ENCODE measurements at places on chromosomes 2 and 18.

GRCh38 chr2:202426751-202427150 lies 50.6 kb downstream of the BMPR2 start:
- DNase-seq = no peak

- peak; percentile 11 for DNase-seq
Observed at GRCh38 chr2:138780446-138780880, 273 bp upstream of the NXPH2 start.

GRCh38 chr2:17804358-17804757 lies 11.9 kb upstream of the MSGN1 start:
- no peak for DNase-seq

DNA sequence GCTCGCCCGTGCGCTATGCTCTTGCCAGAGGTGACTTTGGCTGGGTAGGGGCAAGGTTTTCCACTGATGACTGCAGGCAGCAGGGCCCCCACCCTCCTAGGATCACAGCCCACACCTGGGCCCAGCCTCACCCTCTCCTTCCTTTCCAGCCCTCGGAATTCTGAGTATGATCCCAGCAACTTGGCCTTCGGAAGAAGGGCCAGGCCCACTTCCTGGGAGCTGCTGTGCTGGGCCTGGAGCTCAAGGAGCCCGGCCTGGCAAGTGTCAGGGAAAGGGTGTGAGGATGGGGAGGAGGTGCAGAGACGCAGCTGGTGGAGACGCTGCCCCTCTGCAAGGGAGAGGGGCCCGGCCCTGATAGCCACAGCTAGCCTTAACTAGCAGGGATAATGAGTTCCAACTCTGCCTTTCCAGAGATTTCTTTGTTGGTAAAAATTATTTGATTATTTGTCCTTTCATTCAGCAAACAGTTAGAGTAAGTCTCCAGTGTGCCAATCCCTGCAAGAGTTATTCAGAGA lies 1.7 kb upstream of the CNDP1 start:
- DNase-seq = no peak

DNA sequence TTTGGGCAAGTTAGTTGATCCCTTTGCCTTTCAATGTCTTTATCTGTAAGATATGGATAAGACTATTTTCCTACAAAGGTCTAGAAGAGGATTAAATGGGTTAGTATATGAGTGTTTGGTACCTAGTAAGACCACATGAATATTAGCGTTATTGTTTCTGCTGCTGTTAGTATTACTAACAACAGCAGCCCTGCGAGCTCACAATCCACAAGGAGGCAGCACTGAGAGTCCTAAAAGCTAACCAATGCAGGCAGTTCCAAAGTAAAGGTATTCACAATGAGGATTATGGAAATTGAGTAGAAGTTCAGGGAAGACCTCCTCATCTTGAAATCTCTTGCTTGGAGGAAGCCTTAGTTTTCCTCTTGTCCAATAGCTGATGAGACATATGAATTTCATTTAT lies 248.9 kb downstream of the TDRD15 start:
- DNase-seq = no peak

DNA sequence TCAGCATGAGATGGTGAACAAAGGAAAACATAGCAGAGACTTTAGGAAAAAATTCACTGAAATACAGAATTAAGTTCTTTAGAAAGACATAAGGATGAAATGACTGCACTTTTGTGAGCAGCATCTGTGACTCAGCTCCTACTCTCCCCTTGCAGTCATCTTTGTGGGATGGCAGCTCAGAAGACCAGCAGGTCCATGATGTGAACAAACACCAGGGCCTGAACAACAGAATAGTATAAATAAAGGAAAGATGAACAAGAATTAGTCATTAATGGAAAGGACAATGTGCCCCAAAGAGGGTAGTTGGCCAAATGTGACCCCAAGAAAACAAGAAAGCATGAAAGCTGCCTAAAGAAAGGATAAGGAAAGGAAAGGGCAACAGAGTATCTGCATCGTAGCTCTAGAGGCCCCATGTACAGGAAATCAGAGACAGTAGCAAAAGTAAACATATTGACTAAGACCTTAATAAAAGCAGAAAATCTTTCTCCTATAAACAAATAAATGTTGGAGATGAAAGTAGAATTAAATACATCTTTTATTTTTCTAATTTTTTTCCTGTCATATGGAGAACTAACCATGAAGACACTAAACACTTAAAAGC lies 318.0 kb downstream of the ZEB2 start:
- DNase-seq = peak; percentile 12

DNA sequence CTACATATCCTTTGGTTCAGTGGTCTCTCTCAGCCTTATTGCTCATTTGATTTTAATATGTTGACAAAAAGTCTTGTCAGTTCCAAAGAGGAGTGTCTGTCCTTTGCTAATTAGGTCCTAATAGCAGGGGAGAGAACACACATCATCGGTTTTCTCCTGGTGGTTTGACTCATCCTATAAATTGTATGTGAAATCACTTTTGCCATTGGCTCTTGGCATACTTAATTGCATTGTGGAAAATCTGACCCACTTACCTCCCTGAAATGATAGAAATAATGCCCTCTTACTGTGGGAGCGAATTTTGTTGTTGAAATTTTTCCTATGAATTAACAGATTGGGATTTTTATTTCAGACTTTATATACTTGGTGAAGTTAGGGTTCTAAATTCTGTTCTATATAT lies 58.3 kb downstream of the MTCL1 start:
- DNase-seq = no peak

DNA sequence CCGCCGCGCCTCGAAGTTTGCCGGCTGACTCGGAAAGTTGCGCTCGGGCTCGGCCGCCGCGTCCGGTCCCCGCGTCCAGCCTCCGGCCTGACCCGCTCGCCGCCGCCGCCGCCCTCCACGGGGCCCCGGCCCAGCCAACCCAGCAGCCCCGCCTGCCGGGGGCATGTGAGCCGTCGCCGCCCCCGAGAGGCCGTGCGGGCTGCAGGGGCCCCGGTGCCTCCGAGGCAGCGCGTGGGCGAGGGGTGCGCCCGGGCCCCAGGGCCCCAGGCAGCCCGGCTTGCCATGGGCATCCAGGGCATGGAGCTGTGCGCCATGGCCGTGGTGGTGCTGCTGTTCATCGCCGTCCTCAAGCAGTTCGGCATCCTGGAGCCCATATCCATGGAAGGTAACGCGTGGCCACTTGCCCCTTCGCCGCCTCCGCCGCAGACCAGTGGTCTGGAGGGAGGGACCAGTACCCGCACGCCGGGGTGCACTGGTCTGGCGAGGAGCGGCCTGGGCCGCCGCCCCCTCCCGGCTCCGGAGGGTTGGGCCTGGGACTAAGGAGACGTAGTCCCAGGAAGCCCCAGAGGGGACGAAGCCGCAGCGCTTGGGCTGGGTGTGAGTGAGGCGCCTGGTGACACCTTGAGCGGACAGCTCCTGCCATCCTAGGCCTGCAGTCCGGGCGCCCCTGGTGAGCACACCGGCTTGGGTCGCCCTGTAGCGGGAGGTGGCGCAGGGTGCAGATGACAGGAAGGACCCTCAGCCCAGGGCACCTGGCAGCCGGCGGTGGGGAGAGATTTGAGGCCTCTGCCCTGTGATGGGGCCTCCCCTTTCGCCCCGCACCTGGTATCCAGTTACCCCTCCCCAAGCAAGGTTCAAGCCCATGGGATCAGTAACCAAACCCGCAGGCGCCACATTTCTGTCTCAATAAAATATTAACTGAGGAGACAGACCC lies 49.9 kb downstream of the KCNIP3 start:
- DNase-seq = peak; percentile 77

All from GM03348 (cell line).